ENCODE measurements at places on chromosomes 16 and 17. TPM values are rescaled to one million over a fixed set of nuclear protein-coding genes. Genes with fewer than 3 reads are reported as not detected.

SLC9A5 gene
- total RNA-seq: 8.3 TPM

HBA1 gene
- not detected for total RNA-seq

CCL13 gene
- total RNA-seq: not detected

C16orf54 gene
- 14.0 TPM for total RNA-seq

DNA sequence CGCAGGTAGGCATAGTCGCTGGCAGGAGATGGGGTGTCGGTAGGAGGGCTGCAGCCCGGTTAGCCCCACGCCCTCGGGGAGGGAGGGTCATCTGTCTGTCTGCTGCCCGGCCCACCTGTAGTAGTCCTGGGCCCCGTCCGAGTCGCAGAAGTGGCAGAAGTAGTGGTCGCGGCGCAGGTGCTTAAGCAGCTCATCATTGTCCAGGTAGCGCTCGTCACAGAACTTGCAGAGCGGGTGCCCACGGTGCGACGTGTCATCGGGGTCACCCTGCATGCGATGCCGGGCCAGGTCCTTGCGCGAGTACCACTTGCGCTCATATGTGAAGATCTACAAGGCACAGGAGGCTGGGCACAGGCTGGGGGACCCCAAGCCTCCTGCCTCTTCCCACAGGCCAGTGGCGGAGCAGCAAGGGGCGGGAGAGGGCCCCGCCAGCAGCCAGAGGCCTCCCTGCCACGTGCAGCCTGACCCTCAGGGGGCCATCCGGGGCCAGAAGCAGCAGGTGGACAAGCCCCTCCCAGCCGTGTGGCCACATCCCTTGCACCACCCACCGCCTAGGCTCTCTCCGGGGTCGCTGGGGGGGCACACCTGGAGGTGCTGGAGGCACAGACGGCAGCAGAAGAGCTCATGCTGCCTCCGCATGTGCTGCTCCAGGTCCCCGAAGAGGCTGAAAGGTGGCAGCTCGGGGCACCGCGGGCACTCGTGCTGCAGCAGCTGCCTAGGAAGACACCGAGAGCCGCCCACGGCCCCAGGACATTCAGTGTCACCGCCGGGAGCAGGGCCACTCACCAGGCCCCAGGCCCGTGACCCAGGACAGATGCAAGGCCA is 7.0 kb downstream of the ZNF598 start:
- DNase-seq: no peak

DNA sequence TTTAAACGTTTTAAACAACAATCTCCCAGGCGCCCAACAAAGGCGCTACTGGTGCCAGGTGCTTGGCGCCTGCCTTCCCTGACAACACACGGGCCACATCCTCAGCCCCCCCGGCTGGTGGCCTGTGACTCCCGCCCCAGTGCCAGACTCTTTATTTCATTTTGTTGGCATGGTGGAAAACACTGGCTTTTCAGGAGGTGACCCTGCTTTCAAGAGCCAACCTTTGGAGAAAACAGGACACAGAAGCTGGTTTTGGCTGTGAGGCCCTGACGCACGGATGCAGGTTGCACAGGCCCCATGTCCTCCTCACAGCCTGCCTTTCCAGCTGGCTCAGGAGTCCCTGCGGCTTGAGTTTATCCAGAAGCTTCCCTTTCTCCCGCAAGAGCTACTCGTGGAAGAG is 100.0 kb downstream of the METRNL start:
- DNase-seq: peak; percentile 6

DNA sequence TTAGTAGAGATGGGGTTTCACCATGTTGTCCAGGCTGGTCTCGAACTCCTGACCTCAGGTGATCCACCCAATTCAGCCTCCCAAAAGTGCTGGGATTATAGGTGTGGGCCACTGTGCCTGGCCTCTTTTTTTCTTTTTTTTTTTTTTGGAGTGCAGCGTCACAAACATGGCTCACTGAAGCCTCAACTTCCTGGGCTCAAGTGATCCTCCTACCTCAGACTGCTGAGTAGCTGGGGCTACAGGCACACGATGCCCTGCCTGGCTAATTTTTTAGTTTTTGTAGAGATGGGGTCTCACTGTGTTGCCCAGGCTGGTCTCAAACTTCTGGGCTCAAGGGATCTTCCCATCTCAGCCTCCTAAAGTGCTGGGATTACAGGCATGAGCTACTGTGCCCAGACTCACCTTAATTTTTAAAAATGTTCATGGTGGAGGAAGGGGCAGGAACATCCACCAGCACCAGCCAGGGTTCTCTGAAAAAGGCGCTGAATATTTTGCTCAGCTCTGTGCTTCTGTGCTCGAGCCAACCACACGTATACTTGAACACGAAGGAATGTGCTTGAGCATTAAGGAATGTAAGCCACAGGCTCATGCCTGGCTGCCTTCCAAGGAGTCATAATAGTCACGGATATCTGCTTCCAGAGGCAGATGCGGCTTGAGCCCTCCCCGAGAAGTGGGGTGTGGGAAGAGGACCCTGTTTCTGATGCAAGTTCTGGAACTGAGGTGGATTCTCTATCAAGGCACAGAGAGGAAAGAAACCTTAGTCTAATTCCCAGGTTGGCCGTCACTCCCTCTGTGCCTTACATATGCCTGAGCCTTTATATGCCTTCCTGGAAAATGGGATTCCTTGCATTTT is 65.5 kb upstream of the CREBBP start:
- DNase-seq: no peak

DNA sequence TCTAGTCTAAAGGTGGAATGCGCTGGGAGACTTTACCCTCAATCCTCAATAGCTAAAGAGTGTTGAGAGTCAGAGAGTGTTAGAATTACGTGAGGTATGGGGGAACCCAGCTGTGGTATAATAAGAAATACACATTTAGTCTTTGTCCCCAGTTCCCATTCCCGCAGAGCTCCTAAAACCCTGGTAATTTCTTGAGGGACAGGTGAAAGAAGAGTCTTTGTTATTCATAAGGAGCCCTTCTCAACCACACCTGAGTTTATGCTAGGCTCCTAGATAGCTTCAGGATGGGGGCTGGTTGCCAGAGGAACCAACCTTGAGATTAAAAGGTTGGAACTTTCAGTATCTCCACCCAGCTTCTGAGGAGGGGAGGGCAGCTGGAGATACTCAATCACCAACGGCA is 5.8 kb downstream of the ZNF18 start:
- DNase-seq: no peak

- no peak for DNase-seq
Observed at GRCh38 chr17:79188048-79188447, 113.4 kb downstream of the ENGASE start.

DNA sequence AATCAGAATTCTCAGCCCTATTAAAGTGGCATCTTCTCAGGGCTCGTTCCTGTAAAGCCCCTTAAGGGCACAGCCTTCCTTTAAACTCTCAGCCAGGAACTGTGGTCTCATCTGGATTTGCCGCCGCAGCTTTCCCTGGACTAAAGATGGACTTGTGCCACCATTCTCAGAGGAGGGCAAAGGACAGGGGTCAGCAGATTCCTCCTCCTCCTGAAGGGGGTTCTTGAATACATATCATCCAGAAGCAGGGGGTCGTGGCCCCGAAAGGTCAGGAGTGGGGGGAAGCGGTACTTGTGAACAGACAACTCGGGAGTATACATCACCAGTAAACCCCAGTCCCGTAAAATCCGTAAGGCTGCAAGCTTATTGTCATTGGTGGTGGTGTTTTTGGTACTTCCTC is 174.8 kb downstream of the RPTOR start:
- DNase-seq: no peak

DNA sequence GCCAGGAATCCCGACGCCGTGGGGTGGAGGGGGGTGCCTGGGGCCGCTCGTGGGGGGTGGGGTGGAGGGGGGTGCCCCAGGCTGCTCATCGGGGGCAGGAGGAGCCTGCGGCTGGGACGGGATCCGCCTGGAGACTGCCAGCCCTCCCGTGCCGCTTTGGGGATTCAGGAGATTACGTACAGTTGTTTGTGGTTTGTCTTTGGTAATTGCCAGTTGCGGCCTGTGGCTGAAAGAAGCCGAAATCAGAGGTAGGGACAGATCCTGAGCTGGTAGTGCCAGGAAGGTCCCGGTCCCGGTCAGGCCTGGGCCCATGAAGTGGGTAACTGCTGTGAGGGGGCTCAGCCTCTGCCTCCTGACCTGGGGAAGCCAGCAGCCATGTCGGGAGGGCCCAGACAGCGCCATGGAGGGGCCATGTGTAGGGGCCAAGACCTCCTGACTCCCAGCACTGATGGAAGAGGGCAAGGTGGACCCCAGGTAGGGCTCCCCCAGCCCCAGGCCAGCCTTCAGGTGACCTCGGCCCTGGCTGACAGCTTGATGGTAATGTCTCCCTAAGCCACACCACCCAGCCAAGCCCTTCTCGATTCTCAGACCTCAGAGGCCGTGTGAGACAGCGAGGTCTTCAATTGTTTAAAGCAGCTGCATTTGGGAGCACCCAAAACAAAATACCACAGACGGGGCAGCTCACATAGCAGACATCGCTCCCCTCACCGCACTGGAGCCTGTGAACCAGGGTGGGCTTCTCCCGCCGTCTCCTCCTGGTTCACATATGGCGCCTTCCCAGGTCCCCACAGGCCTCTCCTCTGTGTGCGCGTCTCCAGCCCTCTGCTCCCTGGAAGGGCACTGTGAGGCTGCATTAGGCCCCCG is 34.9 kb upstream of the SSTR5 start:
- DNase-seq: no peak

DNA sequence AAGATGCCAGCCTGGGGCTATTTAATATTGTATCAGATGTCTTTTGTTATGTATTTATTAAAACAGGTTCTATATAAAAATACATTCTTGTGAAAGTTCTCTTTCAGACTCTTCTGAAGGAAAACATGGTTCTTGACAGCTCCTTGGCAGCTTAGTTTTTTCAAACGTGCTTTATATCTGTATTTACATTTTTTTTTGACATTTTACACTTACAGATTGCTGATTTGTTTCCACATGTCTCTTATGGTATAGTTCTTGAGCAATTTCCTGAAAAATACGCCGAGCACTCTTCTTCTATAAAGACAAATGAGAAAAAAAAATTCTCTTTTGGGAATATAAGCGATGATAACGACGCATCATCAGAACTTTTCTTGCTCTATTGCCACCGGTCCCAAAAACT is 9.5 kb downstream of the IGSF6 start:
- no peak for DNase-seq

- no peak for DNase-seq
Observed at GRCh38 chr17:1766382-1767135, 4.7 kb downstream of the SERPINF1 start.

- DNase-seq: no peak
Observed at GRCh38 chr17:700504-701094, 14.0 kb downstream of the VPS53 start.

DNA sequence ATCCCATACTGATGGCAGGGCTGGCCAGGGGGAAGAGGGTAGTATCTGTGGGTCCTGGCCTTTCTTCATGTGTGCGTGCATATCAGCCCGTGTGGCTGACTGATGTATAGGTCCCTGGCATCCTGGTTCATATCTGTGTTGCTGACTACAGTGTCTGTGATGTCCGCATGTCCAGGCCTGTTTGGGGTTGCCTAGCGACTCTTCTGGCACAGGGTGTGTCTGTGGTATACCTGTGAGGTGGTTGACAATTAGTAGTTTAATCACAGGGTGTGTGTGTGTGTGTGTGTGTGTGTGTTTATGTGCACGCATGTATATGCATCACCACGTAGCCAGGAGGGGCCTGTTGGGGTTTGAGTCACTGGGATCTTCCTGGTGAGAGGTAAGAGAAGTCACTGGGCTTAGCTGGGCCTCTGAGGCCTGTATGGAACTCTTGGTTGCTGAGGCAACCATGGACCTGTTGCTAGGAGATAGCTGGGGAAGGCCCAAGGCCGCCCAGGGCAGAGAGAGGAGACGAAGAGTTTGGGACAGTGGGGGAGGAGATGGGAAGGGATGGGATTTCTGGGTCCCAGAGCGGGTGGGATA is 603 bp upstream of the TMEM95 start:
- DNase-seq: no peak

DNA sequence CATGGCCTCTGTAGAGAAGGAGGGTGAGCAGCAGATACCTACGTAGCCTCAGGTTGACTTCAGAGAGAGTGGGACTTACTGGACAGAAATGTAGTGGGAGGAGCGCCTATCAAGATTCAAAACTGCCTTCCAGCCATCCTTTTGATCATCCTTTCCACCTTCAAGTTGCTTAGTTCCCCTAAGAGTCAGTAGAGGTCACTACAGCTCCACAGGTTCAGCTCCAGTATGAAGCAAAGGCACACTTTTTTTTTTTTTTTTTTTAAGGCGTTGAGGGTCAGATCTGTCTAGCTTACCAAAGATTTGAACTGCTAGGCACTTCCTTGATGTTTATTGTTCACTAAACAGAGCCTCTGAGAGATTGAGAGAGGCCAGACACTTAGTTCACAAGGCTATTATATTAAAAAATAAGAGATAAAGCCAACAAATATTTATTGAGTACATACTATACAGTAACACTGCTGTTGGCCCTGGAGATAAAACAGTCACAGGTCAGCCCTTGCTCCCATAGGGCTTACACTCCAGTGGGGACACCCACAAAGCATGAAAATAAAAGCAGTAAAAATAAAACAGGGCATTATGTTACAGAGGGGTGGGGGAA is 3.1 kb downstream of the RNF227 start:
- DNase-seq: no peak

DNA sequence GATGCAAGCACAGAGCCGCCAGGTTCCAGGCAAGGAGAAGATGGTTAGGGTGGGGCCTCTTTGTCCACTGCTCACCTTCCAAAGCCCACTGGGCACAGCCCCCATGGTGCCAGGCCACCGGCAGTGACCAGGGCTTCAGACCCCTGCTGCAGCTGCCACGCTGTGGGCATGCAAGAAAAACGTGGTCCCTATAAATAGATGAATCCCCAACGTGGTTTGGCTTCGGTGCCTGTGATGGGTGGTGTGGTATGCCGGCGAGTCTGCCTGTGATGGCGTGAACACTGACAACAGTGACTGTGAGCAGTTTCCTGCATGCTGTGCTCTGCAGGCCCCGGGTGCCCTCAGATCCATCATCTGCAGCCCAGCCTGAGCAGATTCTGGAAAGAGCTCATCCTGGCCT is 36.6 kb downstream of the RAB11FIP4 start:
- DNase-seq: no peak

GRCh38 chr16:19077879-19078278 is 10.5 kb downstream of the COQ7 start:
- DNase-seq: no peak

GRCh38 chr17:80396157-80397033 is 18.6 kb upstream of the ENDOV start:
- DNase-seq: no peak

DNA sequence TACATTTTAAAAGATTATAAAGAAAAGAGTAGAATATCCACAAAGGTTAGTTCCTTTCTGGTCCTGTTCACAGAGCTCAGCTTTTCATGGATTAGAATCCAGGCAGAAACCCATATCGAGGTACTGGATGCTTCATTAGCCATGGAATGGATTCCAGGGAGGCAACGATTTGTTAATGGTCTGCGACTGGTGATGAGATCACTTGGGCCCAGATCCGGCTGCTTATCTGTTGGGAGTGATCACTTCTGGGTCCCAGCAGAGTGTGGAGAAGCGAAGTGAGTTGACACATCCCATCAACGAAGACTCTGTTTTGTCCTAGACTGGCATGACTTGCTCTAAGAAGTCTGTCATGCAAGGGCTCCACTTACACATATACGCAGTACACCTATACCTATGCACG is 165.8 kb downstream of the MAF start:
- no peak for DNase-seq

All from activated naive CD4-positive, alpha-beta T cell treated with anti-CD3 and anti-CD28 coated beads, Interleukin-2, amount 50 U/mL, for 72 hours (primary cell).